ENCODE measurements at places on chromosomes 5 and 9.

GRCh38 chr9:130756455-130757152, 63.0 kb downstream of the EXOSC2 start:
- DNase-seq: no peak

DNA sequence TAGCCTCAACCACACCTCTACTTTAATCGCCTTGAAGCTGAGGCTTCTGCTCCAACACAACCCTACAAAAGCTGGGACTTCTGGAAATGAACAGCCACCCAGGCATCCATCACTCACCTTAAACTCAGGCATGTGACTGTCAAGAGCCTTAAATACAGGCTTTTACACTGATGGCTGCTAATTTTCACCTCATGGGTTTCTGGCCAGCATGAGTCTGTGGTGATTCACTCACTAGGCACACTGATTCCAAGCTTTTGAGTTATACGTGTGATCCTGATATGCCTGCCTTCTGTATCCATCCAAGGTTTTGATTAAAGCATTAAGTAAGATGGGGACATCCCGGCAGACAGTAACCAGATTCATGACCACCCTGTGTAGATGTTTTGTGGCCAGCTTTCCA, 8.9 kb downstream of the NSUN2 start:
- DNase-seq: no peak

DNA sequence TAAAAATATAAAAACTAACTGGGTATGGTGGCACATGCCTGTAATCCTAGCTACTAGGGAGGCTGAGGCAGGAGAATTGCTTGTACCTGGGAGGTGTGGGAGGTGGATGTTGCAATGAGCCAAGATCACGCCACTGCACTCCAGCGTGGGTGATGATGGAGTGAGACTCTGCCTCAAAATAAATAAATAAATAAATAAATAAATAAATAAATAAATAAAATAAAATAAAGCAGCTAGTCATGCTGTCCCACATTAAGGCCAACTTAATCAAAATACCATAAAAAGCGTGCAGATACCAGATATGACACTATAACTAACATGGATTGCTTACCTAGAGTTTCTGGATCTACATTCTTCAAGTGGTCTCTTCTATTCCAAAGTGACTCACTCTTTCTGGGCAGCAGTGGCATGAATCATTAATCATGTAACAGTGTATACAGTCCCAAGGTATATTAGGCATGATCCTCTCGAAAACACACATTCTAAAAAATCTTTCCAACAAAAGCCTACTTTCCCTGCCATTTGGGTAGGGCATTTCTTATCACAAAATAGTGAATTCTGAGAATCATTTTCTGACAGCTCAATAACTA, 187.1 kb downstream of the ELAVL2 start:
- no peak for DNase-seq

GRCh38 chr9:86600977-86601376, 246.8 kb upstream of the TUT7 start:
- DNase-seq: no peak

GRCh38 chr9:136140966-136141365, 22.3 kb upstream of the TMEM250 start:
- no peak for DNase-seq

All from endothelial cell (in vitro differentiated cells).